NCI-H524 (cell line): ENCODE measurements at places on chromosomes 13 and 19.

DNA sequence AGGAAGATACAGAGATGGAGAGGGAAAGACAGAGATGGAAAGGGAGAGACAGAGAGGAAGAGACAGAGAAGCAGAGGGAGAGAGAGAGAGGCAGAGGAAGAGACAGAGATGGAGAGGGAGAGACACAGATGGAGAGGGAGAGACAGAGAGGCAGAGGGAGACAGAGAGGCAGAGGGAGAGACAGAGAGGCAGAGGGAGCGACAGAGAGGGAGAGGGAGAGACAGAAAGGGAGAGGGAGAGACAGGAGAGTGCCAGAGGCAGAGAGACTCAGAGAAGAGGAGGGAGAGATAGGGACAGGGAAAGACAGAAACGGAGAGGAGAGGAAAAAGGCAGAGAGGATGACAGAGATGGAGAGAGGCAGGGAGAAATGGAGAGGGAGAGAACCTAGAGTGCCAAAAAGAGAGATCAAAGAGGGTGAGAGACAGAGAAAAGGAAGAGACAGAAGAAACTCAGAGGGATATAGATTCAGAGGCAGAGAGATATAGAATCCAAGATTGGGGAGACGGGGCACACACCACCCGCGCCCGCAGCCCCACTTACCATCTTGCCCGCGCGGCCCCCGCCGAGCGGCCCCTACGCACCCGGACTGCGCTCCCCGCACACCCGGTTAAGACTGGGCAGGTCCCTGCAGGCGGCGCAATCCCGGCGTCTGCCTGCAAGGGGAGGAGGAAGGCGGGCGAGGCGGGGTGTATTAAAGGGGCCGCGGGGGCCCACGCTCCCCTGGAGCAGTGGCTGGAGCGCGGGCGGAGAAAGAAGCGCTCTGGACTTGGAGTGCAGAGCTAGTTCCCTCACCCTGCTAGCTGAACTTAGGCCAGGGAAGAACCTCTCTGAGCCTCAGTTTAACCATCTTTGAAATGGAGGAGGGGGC, 10.7 kb downstream of the TM6SF2 start:
- no peak for DNase-seq

- no peak for DNase-seq
Measured at GRCh38 chr19:21396121-21396520, 812 bp upstream of the ZNF493 start.

DNA sequence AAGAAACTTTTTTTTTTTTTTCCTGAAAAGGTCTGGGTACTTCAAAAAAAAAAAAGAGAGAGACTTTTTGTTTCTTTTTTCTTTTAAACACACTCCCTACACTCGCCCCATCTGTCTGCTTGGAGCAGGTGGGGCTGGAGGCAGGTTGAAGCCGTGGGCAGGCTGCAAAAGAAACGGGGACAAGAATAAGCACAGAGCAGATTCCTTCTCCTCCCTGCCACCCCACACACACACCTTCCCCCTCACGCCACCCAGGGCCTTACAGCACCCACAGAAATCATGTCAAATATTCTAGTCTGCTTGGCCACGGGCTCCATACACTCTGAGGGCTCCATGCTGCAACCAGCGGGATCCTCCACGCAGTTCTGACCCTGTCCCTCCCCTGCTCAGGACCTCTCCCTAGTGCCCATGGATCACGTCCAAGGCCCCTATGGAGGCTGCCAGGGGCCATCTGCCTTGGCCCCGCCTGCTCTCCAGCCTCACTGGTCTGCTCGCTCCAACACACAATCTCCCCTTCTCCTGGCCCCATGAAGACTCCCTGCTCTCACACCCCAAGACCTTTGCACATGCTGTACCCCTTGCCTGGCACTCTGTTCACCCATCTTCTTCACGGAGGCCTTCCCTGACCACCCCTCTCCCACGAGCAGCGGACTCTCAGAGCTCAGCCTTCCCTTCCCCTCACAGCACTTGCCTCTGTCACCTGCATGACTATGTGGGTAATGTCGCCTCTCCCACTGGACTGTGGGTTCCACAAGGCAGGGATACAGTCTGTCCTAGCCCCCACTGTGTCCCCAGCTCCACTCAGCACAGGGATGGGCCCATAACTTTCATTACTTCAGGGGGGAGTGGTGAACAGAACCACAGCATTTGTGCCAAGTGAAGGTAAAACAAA, 11.4 kb downstream of the AKT2 start:
- DNase-seq: peak; percentile 39

DNA sequence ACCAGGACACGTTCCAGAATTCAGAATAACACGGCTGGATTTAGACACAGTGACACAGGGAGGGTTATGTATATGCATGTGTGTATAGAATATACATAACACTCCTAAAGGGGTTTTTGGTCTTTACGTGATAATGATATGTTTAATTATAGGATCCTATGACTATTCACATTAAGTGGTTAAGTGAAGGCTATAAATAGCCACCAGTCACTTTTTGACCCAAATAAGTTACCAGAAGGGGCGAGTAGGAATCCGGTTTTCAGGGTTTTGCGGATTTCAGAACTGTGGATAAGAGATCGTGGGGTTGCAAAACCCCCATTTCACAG, 6.9 kb downstream of the ANGPTL6 start:
- DNase-seq: no peak

DNA sequence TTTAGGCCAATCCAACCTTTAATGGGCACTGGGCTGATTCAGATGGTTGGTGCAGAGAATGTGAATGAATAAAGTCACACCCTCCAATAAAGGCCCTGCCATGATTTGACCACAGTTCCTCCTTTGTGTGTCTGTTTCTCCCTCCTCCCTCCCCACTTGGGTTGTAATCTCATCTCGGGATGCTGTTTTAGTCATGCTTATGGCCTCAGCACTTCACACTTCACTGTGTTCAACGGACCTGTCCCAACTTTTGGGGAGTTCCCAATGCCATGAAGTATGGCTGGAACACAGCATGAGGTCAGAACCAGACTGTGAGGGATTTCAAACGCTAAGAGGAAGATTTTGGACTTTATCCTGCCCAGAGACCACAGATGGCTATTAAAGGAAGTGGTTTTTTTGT, 5.6 kb upstream of the RAB8A start:
- no peak for DNase-seq

GRCh38 chr13:26560456-26560855, 3.0 kb downstream of the WASF3 start:
- no peak for DNase-seq

DNA sequence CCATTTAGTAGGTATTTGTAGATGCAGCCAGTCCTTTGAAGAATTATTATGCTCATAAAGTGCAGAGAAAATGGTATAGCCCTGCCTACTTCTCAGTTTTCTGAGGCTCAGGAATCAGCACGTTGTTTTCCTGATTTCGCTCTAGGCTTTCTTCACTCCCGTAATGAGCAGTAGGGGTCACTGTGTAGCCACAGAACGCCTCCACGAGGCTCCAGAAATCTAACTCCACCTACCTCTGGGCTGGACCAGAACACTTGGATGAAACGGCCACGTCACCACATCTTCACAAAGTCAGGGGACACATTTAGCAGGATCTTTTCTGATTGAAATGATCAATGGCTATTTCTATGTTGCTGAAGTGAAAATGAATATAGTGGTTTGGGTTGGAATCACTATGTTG, 49.8 kb upstream of the GTF3A start:
- peak; percentile 91 for DNase-seq

DNA sequence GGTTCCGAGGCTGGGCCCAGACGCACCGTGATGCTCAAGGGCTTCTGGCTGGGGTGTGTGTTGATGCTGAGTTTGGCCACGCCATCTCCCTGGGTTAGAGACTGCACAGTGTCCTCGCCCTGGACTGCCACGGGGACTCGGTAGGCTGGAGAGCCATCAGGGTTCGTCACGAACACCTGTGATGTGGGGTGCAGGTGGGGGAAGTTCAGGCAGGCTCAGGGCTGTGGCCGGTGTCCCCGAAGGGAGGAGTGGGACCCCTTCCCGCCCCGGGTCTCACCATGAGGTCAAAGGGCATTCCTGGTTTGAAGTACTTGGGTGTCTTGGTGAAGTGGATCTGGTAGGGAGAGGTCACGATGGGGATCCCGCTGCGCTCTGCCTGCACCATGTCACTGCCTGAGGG, 8.2 kb downstream of the C3 start:
- DNase-seq: no peak

GRCh38 chr13:66992183-66992582, 238.0 kb downstream of the PCDH9 start:
- no peak for DNase-seq
